A549 treated with ZK216348 at 1 μM for 4 hours (cell line): ENCODE measurements at places on chromosomes 16 and 17. TPM values are rescaled to one million over a fixed set of nuclear protein-coding genes. Genes with fewer than 3 reads are reported as not detected.

The CHST5 gene
- total RNA-seq, result 0.08 TPM in 1 of 5 replicates, not detected in the others

The GRIN2A gene
- 0.14 to 0.31 TPM in 2 of 5 replicates, not detected in the others for total RNA-seq

The BRD7 gene
- total RNA-seq, result 58.3 to 75.0 TPM (median 62.5 TPM) in 5 replicates

The OR2C1 gene
- total RNA-seq, result not detected in 5 replicates

The PRSS33 gene
- not detected in 5 replicates for total RNA-seq

The CRYM gene
- total RNA-seq, result 1.5 to 2.3 TPM (median 1.6 TPM) in 5 replicates

The WSCD1 gene
- 1.9 to 3.9 TPM (median 3.3 TPM) in 5 replicates for total RNA-seq

The ALOX12B gene
- total RNA-seq, result 1.1 to 2.3 TPM (median 1.6 TPM) in 5 replicates

The ANKFN1 gene
- total RNA-seq, result not detected in 5 replicates

The ST6GALNAC1 gene
- 0.27 to 0.60 TPM in 2 of 5 replicates, not detected in the others for total RNA-seq

The ACSF3 gene
- total RNA-seq, result 15.6 to 21.0 TPM (median 18.9 TPM) in 5 replicates

The SCARF1 gene
- 0.25 to 0.39 TPM (median 0.33 TPM) in 5 replicates for total RNA-seq

The CHP2 gene
- total RNA-seq, result not detected in 5 replicates

The CUEDC1 gene
- 37.9 to 62.6 TPM (median 52.5 TPM) in 5 replicates for total RNA-seq

The RGS9 gene
- total RNA-seq, result 6.0 to 10.6 TPM (median 7.1 TPM) in 5 replicates

The CLEC10A gene
- not detected in 5 replicates for total RNA-seq

The NTN1 gene
- 0.37 to 0.55 TPM (median 0.43 TPM) in 5 replicates for total RNA-seq

The GAST gene
- not detected in 5 replicates for total RNA-seq

The FXR2 gene
- total RNA-seq, result 45.1 to 62.0 TPM (median 57.6 TPM) in 5 replicates

The ZNF500 gene
- total RNA-seq, result 5.4 to 10.9 TPM (median 8.2 TPM) in 5 replicates

The KRT40 gene
- total RNA-seq, result not detected in 5 replicates

The HBZ gene
- total RNA-seq, result not detected in 5 replicates

The MAP3K14 gene
- 32.2 to 70.8 TPM (median 53.5 TPM) in 5 replicates for total RNA-seq

The PITPNM3 gene
- total RNA-seq, result 1.8 to 3.0 TPM (median 2.2 TPM) in 5 replicates

The RDM1 gene
- 2.7 to 6.7 TPM (median 3.7 TPM) in 5 replicates for total RNA-seq

The ADAD2 gene
- not detected in 5 replicates for total RNA-seq

The CACNG4 gene
- 10.0 to 14.2 TPM (median 13.1 TPM) in 5 replicates for total RNA-seq

The C16orf86 gene
- 0.45 TPM in 1 of 5 replicates, not detected in the others for total RNA-seq

The KRTAP4-6 gene
- not detected in 5 replicates for total RNA-seq

The CCL4L2 gene
- total RNA-seq, result not detected in 5 replicates

The PIGS gene
- total RNA-seq, result 53.5 to 67.3 TPM (median 60.9 TPM) in 5 replicates

The NPIPA8 gene
- total RNA-seq, result 0.56 to 1.9 TPM (median 0.94 TPM) in 5 replicates

The NEUROD2 gene
- total RNA-seq, result 0.18 TPM in 1 of 5 replicates, not detected in the others

The SLFN14 gene
- not detected in 5 replicates for total RNA-seq

The GLYR1 gene
- total RNA-seq, result 40.4 to 43.5 TPM (median 41.0 TPM) in 5 replicates

The CD300A gene
- total RNA-seq, result not detected in 5 replicates

The FBXO39 gene
- total RNA-seq, result not detected in 5 replicates

The SNX20 gene
- total RNA-seq, result not detected in 5 replicates

The LDHD gene
- 0.34 to 1.4 TPM (median 0.86 TPM) in 5 replicates for total RNA-seq

The HYDIN gene
- 0.23 to 0.79 TPM (median 0.29 TPM) in 5 replicates for total RNA-seq

The DNAI2 gene
- total RNA-seq, result not detected in 5 replicates

The CDRT15L2 gene
- total RNA-seq, result not detected in 5 replicates

The RHBDL3 gene
- 2.7 to 5.6 TPM (median 4.6 TPM) in 5 replicates for total RNA-seq

The KCNH6 gene
- not detected in 5 replicates for total RNA-seq

The ORC6 gene
- total RNA-seq, result 42.4 to 48.6 TPM (median 45.3 TPM) in 5 replicates
